Daoy (cell line): ENCODE measurements at places on chromosomes 5 and 9. TPM values are rescaled to one million over a fixed set of nuclear protein-coding genes. Genes with fewer than 3 reads are reported as not detected.

- no peak for DNase-seq
These were observed 386.1 kb downstream of the NTRK2 start for GRCh38 chr9:85055506-85056202.

GRCh38 chr5:43855452-43855851 is 252.5 kb downstream of the NNT start:
- no peak for DNase-seq

The OLFML2A gene
- 3.9 and 5.7 TPM in 2 replicates for total RNA-seq

GRCh38 chr5:149924486-149924885 is 20.1 kb downstream of the PDE6A start:
- no peak for DNase-seq

The PANK3 gene
- 61.2 and 63.0 TPM in 2 replicates for total RNA-seq

DNA sequence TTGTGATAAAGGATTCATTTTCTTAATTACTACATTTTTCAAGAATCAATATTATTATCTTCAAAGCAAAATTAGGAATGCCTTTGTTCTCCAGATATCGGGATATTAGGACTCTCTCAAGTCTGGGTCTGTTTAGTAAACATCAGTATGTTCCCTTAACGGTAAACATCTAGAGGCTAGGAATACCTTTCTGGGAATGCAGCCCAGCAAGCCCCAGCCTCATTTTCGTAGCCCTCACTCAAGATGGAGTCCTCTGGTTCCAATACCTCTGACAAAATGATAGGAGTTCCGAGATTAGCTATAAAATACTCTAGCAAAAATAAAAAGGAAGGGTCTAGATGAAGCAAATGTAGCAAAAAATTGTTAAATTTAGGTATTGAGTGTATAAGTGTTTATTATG is 84.5 kb downstream of the TEX10 start:
- no peak for DNase-seq

The PTGR1 gene
- total RNA-seq = 166 and 176 TPM in 2 replicates

The SLC25A2 gene
- total RNA-seq = 0.11 and 1.8 TPM in 2 replicates

DNA sequence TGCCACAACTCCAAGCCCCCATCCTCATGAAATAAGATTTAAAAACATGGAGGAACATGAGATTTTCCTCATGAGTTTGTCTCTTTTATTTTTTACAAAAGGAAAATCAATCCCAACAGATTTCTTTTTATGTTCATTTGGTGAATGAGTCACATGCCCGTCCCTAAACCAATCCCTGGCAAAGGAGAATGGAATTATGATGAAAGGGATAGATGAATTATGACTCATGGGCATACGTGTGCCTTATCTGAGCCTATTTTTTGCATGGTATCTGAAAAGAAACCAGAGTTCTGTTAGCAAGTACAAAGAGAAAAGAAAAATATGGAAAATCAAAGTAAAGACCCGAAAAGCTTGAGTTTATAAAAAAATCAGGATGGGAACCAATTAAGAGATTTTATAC is 267.5 kb upstream of the TMEM161B start:
- DNase-seq = peak; percentile 16

DNA sequence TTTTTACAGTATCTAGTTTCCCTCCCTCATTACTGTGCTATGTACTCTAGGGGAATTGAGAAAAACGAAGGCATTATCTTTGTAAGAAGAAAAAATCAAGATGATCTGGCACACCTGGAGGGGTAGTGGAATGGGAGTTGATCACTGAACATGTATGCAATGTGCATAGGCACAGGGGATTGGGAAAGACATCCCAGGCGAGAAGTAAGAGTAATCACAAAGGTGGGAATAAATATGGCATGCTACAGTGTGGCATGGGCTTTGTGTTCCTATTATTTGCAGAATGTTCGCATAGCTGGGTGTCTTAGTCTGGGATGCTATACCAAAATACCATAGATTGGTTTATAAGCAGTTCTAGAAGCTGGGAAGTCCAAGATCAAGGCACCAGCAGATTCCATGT is 130.6 kb downstream of the SMARCA2 start:
- DNase-seq = no peak

The ZDHHC11B gene
- under 0.01 TPM in 1 of 2 replicates, not detected in the other for total RNA-seq

DNA sequence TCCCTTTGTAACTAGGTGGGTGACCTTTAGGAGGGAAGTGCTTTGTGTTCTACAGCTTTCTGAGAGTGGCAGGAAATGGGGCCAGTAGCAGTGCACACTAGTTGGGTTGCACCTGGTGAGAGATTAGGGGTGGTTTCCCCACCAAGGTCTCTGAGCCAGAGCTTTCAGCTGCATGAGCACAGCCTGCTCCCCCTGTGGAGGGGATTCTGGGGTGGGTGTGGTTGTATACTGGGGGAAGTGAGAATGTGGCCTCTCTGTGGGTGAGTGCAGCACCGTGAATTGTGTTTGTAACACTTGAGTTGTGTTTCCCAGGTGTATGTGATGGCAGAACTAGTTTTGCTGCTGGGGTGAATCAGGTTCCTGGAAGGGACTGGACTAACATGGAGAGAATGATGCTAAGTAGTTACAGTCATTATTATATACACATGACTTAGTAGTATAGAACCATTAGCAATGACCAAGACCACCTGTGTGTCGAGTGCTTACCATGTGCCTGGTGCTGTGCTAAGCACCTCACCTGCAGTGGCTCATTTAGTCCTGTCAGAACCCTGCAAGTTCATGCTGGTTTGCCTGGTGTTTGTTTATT is 11.8 kb upstream of the CXXC5 start:
- DNase-seq = peak; percentile 55

DNA sequence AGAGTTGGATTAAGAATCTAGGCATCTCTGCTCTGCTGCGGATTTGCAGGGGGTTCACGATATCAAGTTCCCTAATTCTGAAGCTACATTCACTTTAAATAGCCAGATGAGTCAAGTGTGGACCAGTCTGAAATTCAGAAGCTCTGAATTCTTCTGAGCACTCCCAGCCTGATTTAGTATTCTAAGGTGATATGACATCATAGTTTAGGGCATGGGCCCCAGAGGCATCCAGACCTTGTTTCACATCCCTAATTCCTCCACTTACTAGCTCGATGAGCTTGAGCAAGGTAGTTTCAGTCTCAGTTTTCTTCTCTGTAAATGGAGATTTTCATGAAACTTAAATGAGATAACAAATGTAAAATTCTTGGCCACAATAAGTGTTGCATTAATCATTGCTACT is 65.2 kb downstream of the TMEM167A start:
- DNase-seq = no peak

The NUTM2G gene
- under 0.01 TPM in 1 of 2 replicates, not detected in the other for total RNA-seq

The GBGT1 gene
- 6.4 and 13.9 TPM in 2 replicates for total RNA-seq

GRCh38 chr5:100516285-100516684 is 18.9 kb upstream of the FAM174A start:
- DNase-seq = no peak

The PIP5KL1 gene
- total RNA-seq = 0.18 and 0.51 TPM in 2 replicates

DNA sequence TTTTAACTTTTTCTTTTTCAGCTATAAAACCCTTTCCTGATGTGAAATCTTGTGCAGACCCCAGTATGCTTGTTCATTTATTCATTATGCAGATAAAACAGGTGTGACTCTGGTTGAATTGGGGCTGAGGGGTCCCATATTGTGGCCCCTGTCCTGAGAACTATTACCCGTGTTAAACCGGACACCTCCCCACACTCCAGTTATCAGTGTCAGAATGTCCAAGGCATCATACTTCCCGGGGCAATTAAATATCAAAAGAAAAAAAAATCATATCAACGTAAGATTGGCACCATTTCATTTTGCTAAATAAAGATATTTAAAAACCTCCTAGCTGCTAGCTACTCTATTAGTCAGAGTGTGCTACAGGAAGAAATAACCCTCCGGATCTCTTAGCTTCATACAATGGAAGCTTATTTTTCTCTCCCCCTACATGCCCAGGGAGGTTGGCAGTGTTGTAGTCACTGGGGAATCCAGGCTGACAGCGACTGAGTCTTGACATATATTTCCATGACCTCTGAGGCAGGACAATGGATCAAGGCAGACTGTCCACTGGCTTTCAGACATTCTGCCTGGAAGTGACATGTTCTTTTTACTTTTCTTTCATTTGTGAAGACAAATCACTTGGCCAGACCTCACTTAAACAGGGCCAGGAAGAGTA is 170.0 kb downstream of the SEC61B start:
- DNase-seq = no peak

GRCh38 chr5:54224103-54224826 is 86.1 kb downstream of the ARL15 start:
- no peak for DNase-seq

DNA sequence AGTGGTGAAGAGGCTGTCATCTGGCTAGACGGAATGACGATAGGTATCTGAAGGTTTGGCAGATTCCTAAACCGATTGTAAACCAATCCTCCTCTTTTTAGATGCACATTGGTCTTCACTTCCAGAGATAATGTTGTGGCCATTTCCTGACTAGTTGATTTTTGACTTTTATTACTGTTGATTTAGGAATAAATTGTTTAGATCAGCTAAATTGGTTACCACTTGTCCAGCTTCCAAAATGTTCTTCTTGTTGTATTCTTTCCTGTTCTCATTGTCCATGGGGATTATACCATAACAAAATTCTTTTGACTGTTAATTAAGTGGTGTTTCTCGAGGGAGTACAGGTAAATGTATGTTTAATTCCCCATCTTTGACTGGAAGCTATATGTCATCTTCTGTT is 119.7 kb downstream of the MACROH2A1 start:
- no peak for DNase-seq
